ENCODE measurements at places on chromosomes 2 and 18. TPM values are rescaled to one million over a fixed set of nuclear protein-coding genes. Genes with fewer than 3 reads are reported as not detected.

DNA sequence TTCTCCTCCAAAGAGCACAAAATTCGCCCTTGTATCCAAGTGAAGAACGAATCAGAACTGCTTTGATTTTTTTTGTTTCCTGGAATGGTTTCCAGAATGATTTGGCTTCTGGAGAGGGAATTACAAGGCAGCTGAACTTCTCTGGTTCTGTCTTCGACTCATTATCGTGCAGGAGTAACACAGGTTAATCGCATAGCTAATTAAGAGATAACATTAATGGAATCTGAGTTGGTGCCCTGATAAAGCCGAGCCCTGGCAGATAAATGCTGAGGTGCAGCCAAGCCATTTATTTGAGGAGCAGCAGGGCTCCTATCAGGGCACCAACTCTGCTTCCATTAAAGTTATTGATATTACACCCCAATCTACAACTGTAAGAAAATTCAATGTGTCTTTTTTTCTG is 433.7 kb downstream of the ZNF521 start:
- DNase-seq = no peak
- H3K27ac ChIP-seq = no peak overlapping the region
- H3K4me3 ChIP-seq = no peak overlapping the region

GRCh38 chr18:6960124-6960523 is 157.5 kb downstream of the LAMA1 start:
- no peaks in the 10 kb centered on the region for H3K4me1 ChIP-seq
- DNase-seq = no peak
- no peaks in the 10 kb centered on the region for H3K36me3 ChIP-seq
- H3K27me3 ChIP-seq = peaks cover 3% of the 10 kb centered on the region

- peaks cover 5% of the 10 kb centered on the region for H3K4me1 ChIP-seq
- H3K27me3 ChIP-seq = no peaks in the 10 kb centered on the region
- no peak for DNase-seq
- H3K27ac ChIP-seq = no peak overlapping the region
Observed at GRCh38 chr2:106859498-106859897, 26.5 kb downstream of the ST6GAL2 start.

DNA sequence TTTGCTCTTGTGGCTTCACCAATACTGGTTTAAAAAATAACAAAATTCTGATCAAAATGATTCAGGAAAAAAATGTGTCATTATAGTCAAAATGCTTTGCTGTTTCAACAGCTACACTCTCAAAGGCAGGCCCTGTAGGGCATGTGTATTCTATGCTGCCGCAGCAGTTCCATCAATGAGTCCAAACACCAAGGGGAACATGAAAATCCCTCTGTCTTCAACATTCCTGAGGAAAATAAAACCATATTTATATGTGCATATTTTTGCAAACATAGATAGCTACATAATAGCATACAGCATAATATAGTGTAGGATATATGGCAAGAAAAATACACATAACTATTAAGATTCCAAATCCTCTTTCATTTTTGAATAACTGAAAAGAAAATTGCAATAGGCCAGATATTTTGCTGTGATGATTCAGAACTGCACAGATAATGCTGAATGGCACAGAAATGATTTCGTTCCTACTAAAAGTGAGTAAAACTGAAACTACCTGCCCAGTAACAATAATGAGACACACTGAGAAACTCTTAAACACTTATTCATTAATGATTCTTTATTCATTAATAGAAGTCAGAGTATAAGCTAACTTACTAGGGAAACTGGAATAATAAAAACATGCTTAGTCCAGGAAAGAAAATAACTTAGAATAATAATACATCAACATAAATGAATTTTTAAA is 343.8 kb downstream of the SUCLG1 start:
- no peaks in the 10 kb centered on the region for H3K27me3 ChIP-seq
- no peak for DNase-seq
- no peak overlapping the region for H3K27ac ChIP-seq

- H3K4me3 ChIP-seq = no peak overlapping the region
- H3K36me3 ChIP-seq = no peaks in the 10 kb centered on the region
- no peaks in the 10 kb centered on the region for H3K4me1 ChIP-seq
- H3K27me3 ChIP-seq = no peaks in the 10 kb centered on the region
- no peak for DNase-seq
- no peak overlapping the region for H3K27ac ChIP-seq
Observed at GRCh38 chr2:205589479-205589878, 92.8 kb upstream of the NRP2 start.

DNA sequence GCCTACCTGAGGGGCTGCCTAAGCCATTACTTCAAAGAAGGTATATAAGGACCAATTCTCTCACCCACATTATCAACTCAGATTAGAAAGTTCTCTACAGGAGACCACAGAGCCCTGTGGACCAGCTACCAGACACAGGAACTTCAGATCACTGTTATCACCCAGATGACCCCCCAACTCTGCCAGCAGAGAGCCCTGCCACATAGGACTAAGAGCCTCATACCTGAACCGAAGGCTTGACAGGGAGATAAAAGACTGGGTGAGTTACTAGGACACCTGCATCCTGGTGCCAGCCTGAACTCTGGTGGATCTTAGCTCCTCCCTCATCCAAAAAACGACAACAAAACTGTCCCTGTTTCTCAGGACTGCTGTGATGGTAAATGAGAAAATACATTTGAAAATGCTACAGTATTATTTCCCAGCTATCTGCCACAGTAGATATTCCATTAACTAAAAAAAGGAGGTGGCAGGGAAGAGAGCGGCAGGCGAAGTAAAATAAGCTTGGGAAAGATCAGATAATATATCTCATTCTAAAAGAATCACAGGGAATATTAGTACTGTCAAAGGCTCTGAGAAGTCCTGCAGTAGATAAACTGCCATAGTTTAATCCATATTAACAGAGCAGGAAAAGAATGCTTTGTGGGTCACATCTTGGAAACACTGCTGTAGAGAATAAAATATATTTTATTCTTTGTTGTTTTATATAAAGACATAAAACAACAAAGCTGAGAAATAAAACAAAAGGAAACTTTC is 79.7 kb downstream of the STK39 start:
- H3K36me3 ChIP-seq = no peaks in the 10 kb centered on the region
- peaks cover 4% of the 10 kb centered on the region for H3K4me1 ChIP-seq
- no peak overlapping the region for H3K4me3 ChIP-seq
- H3K27me3 ChIP-seq = no peaks in the 10 kb centered on the region

DNA sequence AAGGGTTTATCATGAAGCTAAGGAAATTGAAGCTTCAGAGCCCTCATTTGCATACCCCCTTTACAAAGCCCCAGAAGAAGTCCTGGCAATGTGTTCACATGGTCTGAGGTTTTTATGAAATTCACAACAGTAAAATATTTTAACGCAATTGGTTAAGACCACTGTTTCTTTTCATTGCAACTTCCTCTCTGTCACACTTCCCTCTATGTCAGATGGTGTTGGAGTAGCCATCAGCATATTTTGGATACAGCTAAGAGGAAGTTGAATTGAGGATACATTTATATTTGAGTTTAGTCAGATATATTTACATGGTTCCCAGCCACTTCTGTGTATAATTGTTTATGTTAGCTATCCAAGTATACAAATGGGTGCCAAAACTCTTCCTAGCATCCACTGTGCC is 170.0 kb downstream of the TXNL1 start:
- no peak overlapping the region for H3K27ac ChIP-seq
- H3K4me1 ChIP-seq = no peaks in the 10 kb centered on the region
- no peaks in the 10 kb centered on the region for H3K27me3 ChIP-seq
- no peak overlapping the region for H3K4me3 ChIP-seq

The KHK gene
- 6.0 TPM for polyA plus RNA-seq

The LYPD6B gene
- polyA plus RNA-seq = 0.26 TPM

The CDH19 gene
- 0.38 TPM for polyA plus RNA-seq

The C1GALT1C1L gene
- 1.9 TPM for polyA plus RNA-seq

The KCNK3 gene
- 0.63 TPM for polyA plus RNA-seq

The RAX gene
- not detected for polyA plus RNA-seq

Measured in aorta (tissue), 5 donors.